ENCODE measurements at places on chromosomes 12 and 14.

GRCh38 chr12:115528466-115528865 is 749.0 kb downstream of the MED13L start:
- no peak for DNase-seq

GRCh38 chr12:56362130-56363059 is at the start of gene APOF:
Gene APOF, minus strand, starts transcription at chr12:56362857. Its CDS starts 112 bp downstream, at chr12:56362745.
- DNase-seq = no peak

DNA sequence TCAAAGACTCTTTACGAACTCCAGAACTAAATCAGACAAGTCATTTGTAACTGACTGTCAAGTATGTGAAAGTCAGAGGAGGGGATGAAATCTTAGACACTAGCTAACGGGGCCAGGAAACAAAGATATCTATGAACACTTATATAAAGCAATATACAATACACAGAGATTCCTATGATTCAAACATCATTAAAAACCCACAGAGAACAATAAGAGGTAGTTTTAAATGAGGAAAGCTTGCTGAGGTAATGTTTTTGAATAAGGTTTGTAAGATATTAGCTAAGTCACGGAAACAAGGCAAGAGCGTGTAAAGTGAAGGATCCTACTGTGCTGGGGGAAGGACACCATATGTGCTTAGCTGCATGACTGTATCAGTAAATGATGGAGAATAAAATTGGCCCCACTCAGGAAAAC is 36.7 kb downstream of the SAV1 start:
- no peak for DNase-seq

DNA sequence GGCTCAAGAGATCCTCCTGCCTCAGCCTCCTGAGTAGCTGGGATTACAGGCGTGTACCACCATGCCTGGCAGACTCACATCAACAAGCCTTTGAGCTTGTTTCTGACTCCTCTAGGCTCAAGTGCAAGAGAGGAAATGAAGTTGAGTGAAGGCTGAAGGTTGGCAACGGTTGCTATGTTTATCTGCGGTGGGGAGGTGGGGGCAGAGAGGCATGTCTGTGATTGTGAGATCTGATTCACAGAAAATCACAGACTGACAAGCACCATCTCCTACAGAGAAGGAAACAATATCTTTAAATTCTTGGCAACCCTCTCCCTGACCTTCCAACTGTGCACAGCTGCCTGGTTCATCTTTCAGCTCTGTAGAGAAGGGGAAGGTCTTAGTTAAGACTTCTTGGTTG is 22.1 kb upstream of the NINJ2 start:
- DNase-seq = peak; percentile 76

DNA sequence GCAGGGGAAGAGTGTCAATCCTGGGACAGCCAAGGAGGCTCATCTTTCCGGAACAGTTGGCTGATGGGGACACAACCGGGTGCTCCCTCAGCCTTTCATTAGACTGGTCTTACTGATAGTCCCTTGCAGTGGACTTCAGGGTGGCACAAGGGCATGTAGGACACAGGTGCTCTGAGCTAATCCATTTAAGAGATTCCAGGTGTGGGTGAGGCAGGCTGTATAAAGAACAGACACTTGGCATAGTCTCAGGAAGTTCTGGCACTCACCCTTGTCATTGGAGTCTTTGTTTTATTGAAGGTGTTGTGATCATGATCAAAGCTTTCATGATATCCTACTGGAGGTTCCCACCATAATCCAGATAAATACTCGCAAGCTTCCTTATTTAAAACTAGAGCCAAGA is 341.6 kb downstream of the EMP1 start:
- no peak for DNase-seq

DNA sequence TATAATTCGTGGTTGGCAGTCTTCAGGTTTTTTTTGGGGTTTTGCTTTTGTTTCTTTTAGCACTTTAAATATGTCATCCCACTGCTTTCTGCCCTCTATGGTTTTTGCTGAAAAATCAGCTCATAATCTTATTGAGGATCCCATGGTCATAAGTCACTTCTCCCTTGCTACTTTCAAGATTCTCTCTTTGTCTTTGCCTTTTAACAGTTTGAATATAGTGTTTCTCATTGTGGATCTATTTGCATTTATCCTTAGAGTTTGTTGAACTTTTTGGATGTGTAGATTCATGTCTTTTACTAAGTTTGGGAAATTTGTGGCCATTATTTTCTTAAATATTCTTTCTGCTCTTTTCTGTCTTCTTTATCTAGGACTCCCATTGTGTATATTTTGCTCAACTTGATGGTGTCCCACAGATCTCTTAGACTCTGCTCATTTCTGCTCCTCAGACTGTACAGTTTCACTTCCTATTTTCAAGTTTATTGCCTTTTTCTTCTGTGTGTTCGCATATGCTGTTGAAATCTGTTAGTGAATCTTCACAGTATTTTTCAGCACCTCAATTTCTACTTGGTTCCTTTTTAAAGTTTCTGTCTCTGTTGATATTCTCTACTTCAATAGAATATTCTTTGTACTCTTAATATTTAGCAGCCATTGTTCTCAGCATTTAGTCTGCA is 70.8 kb downstream of the WNK1 start:
- no peak for DNase-seq

GRCh38 chr14:98227000-98227726 is 1044.8 kb downstream of the BCL11B start:
- peak; percentile 63 for DNase-seq
